ENCODE measurements at places on chromosomes 7 and 10.

GRCh38 chr10:102229810-102230263 is 3.7 kb downstream of the ELOVL3 start:
- DNase-seq = peak; percentile 72

GRCh38 chr7:73895626-73896025 is 34.7 kb downstream of the TMEM270 start:
- DNase-seq = no peak

DNA sequence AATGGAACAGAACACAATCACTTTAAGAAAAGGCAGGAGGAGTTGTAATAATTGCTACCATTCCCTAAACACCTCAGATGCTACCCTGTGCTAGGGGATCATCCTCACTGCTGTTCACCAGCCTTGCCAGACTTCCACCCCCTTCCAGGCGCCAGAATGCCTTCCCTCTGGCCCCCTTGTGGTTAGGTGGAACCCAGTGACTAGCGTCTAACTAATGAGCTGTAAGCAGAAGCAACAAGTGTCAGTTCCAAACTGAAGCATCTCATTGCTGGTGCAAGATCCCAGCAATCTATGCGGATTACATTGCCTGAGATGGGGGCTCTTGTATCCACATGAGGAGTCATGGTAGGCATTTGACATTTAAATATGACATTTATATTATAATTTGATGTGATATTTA is 86.6 kb downstream of the FRMD4A start:
- no peak for DNase-seq

- no peak for DNase-seq
Measured at GRCh38 chr10:113169853-113170460, 219.9 kb downstream of the TCF7L2 start.

DNA sequence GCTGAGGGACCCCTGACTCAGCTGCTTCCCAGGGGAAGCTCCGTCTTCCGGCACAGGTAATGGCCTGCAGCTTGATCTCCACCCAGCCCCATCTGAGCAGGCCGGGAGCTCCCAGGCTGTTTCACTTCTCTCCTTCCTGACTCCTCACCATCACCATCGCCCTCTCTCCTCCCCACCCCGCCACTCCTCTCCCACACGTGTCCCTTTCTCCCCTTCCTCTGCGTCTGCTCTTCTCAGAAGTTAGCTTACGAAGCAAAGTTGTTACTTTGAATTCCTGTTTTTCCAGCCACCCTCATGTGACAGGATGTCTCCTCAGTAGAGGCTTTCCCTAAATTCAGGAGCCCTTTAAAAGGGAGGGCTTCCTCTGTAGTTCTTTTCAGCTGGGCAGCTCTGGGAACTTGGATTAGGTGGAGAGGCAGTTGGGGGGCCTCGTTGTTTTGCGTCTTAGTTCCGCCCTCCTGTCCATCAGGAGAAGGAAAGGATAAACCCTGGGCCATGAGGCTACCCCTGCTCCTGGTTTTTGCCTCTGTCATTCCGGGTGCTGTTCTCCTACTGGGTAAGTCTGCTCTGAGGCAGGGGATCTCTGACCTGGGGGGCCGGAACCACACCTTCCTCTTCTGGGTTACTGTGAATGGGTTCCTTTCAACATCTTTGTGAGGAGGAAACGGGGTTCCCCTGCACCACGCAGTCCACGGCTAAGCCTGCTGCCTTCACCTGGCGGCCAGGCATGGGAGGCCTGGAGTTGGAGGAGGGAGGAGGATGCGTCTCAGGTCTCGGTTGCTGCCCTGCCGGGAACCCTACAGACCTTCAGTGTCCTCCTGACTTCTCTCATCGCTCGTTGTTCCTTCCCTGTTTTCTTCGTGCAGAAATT is at the start of gene MRC1:
MRC1 (plus strand) TSS at position 378 of the 871 bp plus-strand sequence; CDS start at position 496, 118 bp downstream.
- DNase-seq = no peak

DNA sequence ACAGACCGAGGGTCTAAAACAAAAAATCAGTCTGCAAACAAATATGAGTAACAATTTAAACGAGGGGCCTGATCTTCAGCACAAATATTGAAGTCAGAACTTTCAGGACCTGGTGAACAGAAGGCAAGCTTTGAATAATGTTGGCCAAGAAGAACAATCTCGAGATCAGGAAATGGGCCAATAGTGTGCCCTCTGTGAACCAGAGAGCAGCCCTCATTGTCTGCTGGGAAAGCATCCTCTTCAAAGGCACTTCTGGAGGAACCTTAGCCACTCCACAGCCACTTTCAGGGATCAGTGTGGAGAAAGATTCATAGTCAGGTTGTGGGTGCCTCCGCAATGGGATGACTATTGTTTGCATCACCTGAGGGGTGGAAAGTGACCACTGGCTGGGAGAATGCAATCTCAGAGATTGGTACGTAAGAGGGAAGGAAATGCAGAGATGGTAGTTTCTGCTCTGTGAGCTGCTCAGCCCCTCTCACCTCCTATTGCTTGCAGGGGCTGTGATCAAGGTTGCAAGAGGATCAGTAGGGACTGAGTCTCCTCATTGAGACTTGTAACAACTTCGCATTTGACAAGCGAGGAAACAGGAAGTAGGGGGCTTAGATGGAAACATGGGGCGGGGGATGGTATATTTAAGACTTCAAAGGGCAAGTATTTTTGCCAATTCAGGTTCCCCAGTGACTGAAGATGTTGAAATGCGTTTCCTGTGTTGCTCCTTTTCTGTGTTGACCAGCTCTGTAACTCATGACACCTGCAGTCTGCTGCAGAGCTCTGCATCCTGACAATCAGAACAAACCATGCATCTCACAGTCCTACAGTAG is 28.4 kb upstream of the IFRD1 start:
- no peak for DNase-seq

- DNase-seq = no peak
Measured at GRCh38 chr7:94301024-94301586, 93.6 kb upstream of the COL1A2 start.

GRCh38 chr7:100604028-100604975 is 2.1 kb downstream of the PCOLCE start:
- peak; percentile 46 for DNase-seq

GRCh38 chr10:86449926-86450558 is 71.5 kb downstream of the WAPL start:
- DNase-seq = no peak

- DNase-seq = no peak
Measured at GRCh38 chr7:155804431-155804831, 7.8 kb downstream of the SHH start.

DNA sequence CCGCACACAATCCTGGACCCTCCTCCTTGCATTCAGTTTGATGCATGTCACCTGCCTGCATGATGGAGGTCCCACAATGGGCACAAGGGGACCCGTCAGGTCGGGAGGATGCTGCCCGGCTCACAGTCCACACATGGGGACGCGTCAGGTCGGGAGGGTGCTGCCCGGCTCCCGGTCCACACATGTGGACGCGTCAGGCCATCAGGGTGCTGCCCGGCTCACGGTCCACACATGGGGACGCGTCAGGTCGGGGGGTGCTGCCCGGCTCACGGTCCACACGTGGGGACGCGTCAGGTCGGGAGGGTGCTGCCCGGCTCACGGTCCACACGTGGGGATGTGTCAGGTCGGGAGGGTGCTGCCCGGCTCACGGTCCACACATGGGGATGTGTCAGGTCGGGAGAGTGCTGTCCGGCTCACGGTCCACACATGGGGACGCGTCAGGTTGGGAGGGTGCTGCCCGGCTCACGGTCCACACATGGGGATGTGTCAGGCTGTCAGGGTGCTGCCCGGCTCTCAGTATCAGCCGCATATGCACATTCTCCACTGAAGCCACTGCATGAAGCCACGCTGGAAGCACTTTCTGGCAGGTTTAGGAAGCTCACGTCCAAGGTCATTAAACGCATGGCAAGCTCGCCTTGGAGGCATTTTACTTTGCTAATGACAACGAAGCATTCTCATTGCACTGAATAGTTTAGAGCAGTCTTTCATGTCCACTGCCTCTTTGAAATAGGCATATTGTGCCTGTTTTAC is 50.3 kb downstream of the DIP2C start:
- no peak for DNase-seq

- no peak for DNase-seq
Measured at GRCh38 chr10:103618575-103619423, 125.3 kb downstream of the NEURL1 start.

- no peak for DNase-seq
Measured at GRCh38 chr7:104981672-104982037, 32.4 kb upstream of the KMT2E start.

GRCh38 chr10:71889388-71889987 is 38.4 kb upstream of the PSAP start:
- DNase-seq = no peak

GRCh38 chr10:71835671-71836595 is 15.1 kb downstream of the PSAP start:
- DNase-seq = no peak

- no peak for DNase-seq
Measured at GRCh38 chr10:75940742-75941141, 509.3 kb downstream of the LRMDA start.

DNA sequence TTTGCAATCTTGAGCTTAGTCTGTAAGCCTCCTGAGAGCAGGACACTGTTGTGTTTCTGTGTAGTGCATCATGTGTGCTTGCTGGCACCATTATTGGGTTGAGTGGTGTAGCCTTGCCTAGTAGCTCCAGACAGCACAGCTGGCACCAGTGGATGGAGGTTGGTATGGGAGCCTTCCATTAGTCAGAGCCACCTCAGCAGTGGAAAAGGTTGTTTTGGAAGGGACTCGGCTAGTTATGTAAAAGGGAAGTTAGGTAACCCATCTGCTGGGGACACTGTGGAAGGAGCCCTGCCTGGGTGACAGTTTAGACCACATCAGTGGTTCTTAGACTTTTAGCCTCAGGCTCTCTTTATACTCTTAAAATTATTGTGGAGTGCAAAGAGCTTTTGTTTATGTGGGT is 16.3 kb downstream of the MINDY4 start:
- no peak for DNase-seq

DNA sequence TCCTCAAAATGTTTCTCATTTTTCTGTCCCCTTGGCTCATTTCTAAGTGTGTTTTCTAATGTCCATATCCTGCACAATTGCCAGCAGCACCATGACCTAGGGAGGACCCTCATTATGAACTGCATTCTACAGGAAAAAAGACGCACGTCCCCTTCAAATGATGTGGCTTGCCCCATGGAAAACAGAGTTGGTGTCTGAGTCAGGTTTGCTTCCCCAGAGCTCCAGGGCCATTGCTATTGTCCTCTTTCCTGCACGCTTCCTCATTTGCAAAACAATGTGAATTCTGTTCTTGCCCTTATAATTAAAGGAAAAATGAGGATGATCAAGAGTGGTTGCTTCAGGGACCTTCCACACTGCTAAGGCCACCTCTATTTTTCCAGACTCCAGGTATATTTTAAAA is 14.7 kb upstream of the ASB4 start:
- no peak for DNase-seq

- DNase-seq = no peak
Measured at GRCh38 chr7:27872356-27873275, 132.7 kb downstream of the TAX1BP1 start.

DNA sequence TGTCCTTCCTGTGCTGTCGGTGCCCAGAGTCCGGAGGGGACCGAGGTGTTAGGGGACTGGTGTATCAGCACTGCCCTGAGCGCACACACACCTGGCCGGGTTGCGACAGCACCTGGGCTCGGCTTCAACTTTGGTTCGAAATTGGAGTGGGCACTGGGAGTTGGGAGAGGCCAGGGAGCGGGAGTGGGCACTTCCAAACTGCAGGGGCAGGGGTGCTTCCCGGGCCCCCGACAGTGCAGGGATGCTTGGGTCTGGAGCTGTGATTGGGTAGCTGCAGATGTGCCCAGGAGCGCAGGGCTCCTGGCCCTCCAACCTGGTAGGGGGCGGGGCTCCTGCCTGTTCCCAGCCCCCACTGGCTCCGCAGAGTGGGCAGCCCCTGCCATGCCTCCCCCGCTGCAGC is 7.7 kb downstream of the BBS9 start:
- DNase-seq = no peak

DNA sequence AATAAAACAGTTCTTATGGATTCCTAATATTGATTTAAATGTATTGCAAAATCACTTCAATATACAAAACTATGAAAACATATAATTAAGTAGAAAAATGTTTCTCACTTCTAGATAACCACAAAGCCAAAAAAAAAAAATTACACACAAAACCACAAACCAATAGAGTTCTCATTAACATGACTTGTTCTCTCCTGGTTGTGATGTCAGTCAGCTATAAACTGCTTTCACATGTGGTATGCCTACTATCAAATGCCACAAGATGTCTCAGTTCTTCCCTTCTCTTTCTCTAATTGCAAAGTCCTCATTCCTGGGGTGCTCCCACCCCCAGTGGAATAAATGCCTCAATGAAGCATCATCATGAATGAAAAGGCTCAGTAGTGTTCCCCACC is 16.6 kb downstream of the GNAI1 start:
- no peak for DNase-seq

DNA sequence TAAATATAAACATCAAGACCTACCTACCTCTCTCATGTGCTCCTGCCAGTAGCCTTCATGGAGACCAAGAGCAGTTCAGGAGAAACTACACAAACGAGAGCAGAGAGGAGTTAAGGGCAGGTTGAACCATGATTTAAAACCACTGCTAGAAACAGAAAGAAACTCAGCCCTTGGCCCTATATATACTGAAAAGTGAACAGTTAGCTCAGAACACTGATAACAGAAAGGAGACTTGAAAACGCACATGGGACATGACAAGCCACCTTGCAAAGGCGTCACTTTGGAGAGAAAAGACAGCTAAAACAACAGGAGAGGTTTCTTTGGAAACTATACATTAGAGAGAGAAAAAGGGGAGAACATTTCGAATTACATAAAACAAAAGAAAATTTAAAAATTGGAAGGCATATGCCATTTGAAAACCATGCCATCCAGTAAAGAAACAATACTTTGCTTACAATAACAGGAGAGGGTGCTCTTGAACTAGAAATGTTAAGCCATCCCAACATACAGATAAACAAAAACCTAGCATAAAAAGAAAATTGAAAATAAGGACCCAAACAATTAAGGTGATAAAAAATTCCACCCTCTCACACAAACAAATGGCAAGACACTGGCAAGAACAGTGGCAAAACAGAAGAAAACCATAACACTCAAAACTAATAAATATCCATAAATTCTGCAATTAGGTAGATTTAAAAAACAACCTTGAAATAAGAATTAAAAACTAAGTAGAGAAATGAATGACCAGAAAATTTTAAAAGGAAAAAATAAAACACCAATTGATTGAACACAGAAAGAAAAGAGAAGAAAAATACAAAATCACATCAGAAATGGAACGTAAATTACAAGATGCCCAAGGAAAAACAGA is 232.7 kb downstream of the IMMP2L start:
- no peak for DNase-seq

DNA sequence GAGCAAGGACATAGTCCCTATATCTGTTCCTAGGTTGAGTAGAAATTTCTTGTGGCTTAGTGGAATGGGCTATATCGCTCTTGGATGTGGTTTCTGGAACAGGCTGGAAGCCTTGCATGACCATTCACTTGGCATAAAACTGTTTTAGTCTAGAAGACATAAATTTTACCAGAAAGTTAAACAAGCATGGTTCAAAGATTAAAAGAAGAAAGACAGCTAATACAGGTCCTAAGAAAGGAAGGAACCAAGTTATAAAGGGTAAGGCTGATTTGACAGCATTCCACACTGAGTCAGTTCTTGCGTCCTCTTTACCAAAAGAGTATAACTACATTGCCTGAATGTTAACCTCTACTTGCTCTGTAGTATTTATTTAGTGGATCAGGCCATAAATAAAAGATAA is 724.2 kb downstream of the SORCS1 start:
- DNase-seq = no peak

All from stimulated activated CD4-positive, alpha-beta T cell treated with anti-CD3 and anti-CD28 coated beads, Interleukin-1b, Interleukin-23, amount 100 ng/mL, for 1 hour (primary cell).